ENCODE measurements at places on chromosomes 2 and 18.

GRCh38 chr2:850429-850828 lies 100.2 kb upstream of the SNTG2 start:
- no peaks in the 10 kb centered on the region for H3K4me1 ChIP-seq
- H3K27me3 ChIP-seq, result no peaks in the 10 kb centered on the region
- no peak overlapping the region for H3K27ac ChIP-seq
- no peak for DNase-seq
- H3K4me3 ChIP-seq, result no peak overlapping the region
- no peaks in the 10 kb centered on the region for H3K36me3 ChIP-seq

DNA sequence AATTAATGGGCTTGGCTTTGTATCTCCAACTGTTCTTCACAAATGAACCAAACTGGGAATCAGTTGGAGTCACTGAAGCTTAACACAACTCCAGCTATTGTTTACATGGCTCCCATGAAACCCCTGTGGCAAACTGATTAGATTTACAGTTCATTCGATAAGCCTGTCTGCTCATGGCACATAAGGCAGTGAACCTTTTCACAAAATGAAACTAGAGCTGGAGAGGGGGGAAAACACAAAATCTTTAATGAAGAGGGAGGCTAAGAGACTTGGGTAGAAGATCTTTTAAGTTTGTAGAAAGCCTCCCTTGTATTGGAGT lies 11.6 kb upstream of the ITGA6 start:
- H3K27me3 ChIP-seq, result no peaks in the 10 kb centered on the region
- H3K36me3 ChIP-seq, result no peaks in the 10 kb centered on the region
- peaks cover 5% of the 10 kb centered on the region for H3K4me1 ChIP-seq
- no peak overlapping the region for H3K4me3 ChIP-seq
- no peak overlapping the region for H3K27ac ChIP-seq

GRCh38 chr18:24378598-24378997 lies 19.0 kb downstream of the OSBPL1A start:
- H3K4me1 ChIP-seq, result no peaks in the 10 kb centered on the region
- H3K27me3 ChIP-seq, result no peaks in the 10 kb centered on the region
- peaks cover 5% of the 10 kb centered on the region for H3K36me3 ChIP-seq
- no peak for DNase-seq
- peak overlapping the region; percentile 49 for H3K27ac ChIP-seq
- no peak overlapping the region for H3K4me3 ChIP-seq

GRCh38 chr18:63586431-63586830 lies 712 bp upstream of the SERPINB13 start:
- H3K4me1 ChIP-seq, result no peaks in the 10 kb centered on the region
- H3K4me3 ChIP-seq, result no peak overlapping the region
- H3K36me3 ChIP-seq, result no peaks in the 10 kb centered on the region
- no peak for DNase-seq
- no peak overlapping the region for H3K27ac ChIP-seq
- H3K27me3 ChIP-seq, result no peaks in the 10 kb centered on the region

DNA sequence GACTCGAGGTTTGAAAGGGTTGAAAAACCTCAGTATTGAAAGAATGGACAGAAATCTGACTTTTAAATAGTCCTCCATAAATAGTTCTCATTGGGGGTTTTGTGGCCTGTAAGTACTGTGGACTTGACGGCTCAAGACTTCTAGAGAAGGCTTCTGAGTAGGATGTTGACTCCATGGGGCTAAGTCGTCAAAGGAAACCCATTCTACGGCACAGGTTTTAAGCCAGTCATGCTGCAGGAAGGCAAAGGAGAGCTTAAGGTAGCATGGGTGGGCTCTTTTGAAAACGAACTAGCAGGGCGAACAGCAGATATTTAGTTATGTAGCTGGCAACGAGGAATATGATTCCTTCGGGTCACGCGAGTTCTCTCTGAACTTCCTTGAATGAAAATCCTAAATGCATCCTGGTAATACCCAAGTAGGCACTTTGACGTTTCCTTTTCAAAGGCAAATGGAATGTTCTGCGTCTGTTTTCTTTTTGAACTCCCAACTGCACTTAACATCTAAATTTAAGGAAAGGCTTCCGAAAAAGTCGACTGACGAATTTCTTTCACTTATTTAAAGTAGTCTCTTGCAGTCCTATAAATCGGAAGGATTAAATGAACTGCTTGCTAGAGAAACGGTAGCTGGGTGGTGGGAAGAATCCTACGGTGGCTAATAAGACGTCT lies 1.1 kb upstream of the NEDD4L start:
- no peak for DNase-seq
- peak overlapping the region; percentile 76 for H3K4me3 ChIP-seq
- H3K36me3 ChIP-seq, result no peaks in the 10 kb centered on the region
- no peak overlapping the region for H3K27ac ChIP-seq

DNA sequence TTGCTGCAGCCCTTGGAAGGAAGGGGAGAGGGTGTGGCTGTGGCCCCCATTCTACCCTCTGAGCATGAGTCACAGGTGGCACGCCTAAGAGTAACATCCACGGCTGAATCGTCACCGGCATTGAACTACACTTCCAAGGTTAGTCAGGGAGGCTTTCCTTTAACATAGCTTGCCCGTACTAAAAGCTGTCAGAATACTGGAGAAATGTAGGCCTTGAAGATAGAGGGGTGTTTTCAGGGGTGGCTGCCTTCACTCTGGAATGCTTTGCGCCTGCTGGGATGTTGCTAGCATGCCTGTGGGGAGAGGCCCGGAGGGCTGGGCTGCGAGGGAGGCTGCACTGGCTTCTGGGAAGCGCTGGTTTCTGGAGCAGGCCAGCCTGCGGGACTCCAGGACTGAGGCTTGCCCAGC lies 333.7 kb downstream of the AGAP1 start:
- no peaks in the 10 kb centered on the region for H3K4me1 ChIP-seq
- no peak overlapping the region for H3K27ac ChIP-seq
- H3K36me3 ChIP-seq, result peaks cover 79% of the 10 kb centered on the region
- H3K4me3 ChIP-seq, result no peak overlapping the region
- no peaks in the 10 kb centered on the region for H3K27me3 ChIP-seq

GRCh38 chr2:237859082-237859433 lies 365 bp upstream of the RAMP1 start:
- H3K36me3 ChIP-seq, result no peaks in the 10 kb centered on the region
- peaks cover 10% of the 10 kb centered on the region for H3K4me1 ChIP-seq
- no peak for DNase-seq
- H3K27me3 ChIP-seq, result peaks cover 9% of the 10 kb centered on the region
- H3K4me3 ChIP-seq, result no peak overlapping the region

GRCh38 chr2:102013206-102014040 lies 21.7 kb downstream of the IL1R2 start:
- H3K27ac ChIP-seq, result no peak overlapping the region
- no peaks in the 10 kb centered on the region for H3K4me1 ChIP-seq
- no peaks in the 10 kb centered on the region for H3K27me3 ChIP-seq

DNA sequence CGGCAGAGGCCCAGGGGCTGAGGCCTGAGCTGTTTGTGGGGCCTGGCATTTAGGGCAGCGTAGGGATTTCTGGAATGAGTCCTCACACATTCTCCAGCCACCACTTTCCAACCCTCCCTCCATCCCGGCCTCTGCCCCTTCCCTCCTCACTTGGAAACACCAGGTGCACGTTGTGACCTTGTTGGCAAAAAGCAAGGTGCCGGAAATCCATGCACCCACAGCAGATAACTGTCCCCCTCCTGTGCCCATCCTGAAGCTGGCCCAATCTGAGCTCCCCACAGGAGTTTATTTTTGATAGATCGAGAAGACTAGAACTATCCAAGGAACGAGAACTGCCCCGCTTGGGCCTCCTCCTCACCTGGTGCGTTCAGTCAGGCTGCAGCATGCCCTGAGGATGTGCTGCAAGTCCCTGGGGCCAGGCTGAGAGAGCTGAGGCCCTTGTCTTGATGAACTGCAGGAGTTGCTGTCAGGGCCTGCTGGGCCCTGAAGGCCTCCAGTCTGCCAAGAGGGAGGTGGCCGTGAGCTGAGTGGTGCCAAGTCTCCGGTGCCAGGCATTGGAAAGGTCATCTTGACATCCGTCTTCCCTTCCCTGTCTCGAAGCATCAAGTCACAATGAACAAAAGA lies 55.8 kb downstream of the CTIF start:
- no peak overlapping the region for H3K4me3 ChIP-seq
- peaks cover 16% of the 10 kb centered on the region for H3K4me1 ChIP-seq
- no peak overlapping the region for H3K27ac ChIP-seq
- H3K27me3 ChIP-seq, result no peaks in the 10 kb centered on the region

GRCh38 chr2:108220191-108220590 lies 19.6 kb upstream of the SULT1C3 start:
- no peak overlapping the region for H3K27ac ChIP-seq
- H3K4me1 ChIP-seq, result no peaks in the 10 kb centered on the region
- no peaks in the 10 kb centered on the region for H3K27me3 ChIP-seq
- DNase-seq, result no peak
- no peak overlapping the region for H3K4me3 ChIP-seq
- H3K36me3 ChIP-seq, result no peaks in the 10 kb centered on the region

All from neuronal stem cell (in vitro differentiated cells).